ENCODE measurements at places on chromosomes 5 and 9. TPM values are rescaled to one million over a fixed set of nuclear protein-coding genes. Genes with fewer than 3 reads are reported as not detected.

Gene PCDHA1
- total RNA-seq = 0.17 TPM

Gene BNC2
- total RNA-seq = 8.6 TPM

Gene SLC6A7
- total RNA-seq = not detected

Gene IL4
- total RNA-seq = not detected

Gene TAF11L8
- not detected for total RNA-seq

Gene CCDC192
- total RNA-seq = not detected

Gene NSD1
- 64.7 TPM for total RNA-seq

Gene FCHSD1
- total RNA-seq = 20.9 TPM

Gene VPS13A
- total RNA-seq = 35.6 TPM

Gene CDKN2A
- total RNA-seq = 1.0 TPM

Gene GABRP
- total RNA-seq = 0.51 TPM

Gene TAF11L10
- not detected for total RNA-seq

Gene SPZ1
- total RNA-seq = not detected

Gene PRUNE2
- total RNA-seq = 7.8 TPM

Gene PCDHAC1
- total RNA-seq = 0.17 TPM

Gene CYLC2
- total RNA-seq = not detected

Gene GRXCR2
- not detected for total RNA-seq

Gene FOXI1
- total RNA-seq = not detected
